IPS DF 19.7 (cell line): ENCODE measurements at places on chromosomes 1 and 21.
A peak's percentile ranks its signal among the peaks of the same experiment; 100 is the strongest.

DNA sequence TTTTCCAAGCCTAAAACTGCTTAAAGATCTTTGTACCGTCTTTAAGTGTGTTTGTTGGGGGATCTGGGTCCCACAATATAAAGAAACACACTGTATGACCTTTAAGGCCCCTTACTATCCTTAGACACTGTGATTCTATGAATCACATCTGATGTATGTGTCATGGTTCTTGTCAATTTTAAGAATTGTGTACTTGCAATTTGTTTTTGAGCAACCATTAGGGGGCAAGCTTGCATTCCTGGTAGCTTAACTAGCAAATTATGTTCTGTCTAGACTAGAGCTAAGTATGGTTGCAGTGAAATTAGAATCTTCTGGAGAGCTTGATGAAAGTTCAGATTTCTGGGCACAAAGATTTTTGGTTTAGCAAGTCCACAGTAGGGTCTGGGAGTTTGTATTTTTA lies 219.5 kb downstream of the TPR start:
- DNase-seq = no peak

DNA sequence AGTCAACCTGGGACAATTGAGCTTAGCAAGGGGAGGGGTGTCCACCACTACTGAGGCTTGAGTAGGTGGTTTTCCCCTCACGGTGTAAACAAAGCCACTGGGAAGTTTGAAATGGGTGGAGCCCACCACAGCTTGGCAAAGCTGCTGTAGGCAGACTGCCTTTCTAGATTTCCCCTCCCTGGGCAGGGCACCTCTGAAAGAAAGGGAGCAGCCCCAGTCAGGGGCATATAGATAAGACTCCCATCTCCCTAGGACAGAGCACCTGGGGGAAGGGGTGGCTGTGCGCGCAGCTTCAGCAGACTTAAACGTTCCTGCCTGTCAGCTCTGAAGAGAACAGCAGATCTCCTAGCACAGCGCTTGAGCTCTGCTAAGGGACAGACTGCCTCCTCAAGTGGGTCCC lies 758.4 kb downstream of the LTN1 start:
- no peak for DNase-seq

DNA sequence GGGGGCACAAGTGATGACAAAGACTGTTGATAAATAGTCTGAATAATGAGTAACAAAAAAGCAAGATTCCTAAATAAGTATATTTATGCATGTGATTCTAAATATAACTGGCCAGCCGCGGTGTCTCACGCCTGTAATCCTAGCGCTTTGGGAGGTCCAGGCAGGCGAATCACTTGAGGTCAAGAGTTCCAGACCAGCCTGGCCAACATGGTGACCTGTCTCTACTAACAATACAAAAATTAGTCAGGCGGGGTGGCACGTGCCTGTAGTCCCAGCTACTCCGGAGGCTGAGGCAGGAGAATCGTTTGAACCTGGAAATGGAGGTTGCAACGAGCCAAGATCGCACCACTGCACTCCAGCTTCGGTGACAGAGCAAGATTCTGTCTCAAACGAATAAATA lies 161.5 kb downstream of the TOMM20 start:
- DNase-seq = no peak

DNA sequence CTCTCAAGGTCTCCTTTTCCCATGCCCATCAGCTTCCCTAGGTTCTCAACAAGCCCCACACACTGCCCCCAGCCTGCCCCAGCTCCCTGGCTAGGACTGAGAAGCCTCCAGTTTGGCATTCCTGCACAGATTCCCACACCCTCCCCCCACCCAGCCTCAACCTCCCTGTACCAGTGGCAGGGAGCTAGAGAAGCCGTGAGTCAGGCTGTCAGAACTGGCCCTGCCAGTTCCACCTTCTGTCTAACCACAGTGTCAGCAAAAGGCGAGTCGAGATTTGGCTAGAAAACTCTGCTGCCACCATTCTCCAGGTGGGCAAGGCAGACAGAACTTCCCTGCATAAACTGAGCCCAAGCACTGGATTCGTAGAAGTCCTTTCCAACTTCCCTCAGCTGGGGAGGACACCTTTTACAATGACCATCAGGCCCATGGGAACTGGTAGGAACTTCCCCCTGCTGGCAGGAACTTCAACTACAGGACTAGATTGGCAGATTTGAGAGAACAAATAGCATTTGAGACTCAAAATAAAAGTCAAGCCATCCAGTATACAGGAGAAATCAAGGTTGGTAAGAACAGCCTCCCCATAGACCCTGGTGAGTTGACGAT lies 31.0 kb downstream of the TNNT2 start:
- peak; percentile 47 for DNase-seq

DNA sequence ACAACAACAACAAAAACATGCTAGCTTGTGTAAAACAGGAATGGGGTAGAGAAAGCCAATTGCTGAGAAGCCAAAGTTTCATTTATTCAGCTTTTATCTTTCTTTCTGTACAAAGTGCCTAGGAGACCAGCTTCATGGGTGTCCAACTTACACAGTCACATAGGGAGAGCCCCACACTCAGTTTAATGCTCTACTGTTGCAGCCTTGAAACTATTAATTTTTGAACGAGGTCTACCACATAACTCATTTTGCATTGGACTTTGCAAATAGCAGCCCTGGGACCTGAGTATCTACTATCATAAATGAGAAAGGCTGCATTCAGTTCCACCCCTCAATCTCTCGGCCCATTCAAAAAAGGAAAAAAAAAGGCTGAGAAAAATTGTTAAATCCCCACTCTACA lies 98.8 kb downstream of the ZNF644 start:
- DNase-seq = no peak

DNA sequence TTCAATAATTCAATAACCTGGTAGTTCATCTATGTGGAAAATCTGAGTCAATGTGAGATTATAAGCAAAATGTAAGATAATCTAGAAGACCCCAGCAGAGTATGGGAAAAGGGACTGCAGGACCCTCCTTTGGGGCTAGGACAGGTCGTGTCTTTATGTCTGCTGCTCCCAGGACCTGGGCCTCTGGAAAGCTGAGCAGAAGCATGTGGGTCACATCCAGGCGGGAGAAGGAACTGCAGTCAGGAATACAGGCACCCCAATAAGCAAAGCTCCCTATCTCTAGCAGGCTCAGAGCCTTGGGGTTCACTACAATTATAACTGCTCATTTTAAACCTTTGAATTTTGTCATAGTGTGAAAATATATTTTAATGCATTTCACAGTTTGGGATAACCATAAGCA lies 73.9 kb upstream of the MCOLN3 start:
- DNase-seq = no peak

- DNase-seq = no peak
Observed at GRCh38 chr1:238345837-238346236, 455.1 kb upstream of the ZP4 start.

GRCh38 chr1:95671098-95671497 lies 437.1 kb downstream of the RWDD3 start:
- DNase-seq = no peak

DNA sequence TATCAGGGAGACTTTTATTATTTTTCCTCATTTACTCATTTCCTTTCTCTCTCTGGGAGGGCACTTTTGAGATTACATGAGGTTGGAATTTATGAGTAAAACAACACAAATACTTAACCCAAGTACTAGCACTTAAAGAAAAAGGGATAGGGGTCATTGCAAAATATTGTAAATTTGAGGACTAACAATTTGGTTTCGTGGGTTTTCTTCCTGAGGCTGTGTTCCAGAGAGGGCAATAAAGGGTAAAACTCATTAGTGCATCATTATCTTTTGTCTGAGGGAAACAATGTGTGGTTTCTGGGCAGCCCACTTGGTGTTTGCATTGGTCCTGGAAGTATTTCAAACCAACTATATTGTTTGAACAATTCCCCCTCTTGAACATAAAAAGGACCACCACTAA lies 96.5 kb downstream of the GREM2 start:
- no peak for DNase-seq

DNA sequence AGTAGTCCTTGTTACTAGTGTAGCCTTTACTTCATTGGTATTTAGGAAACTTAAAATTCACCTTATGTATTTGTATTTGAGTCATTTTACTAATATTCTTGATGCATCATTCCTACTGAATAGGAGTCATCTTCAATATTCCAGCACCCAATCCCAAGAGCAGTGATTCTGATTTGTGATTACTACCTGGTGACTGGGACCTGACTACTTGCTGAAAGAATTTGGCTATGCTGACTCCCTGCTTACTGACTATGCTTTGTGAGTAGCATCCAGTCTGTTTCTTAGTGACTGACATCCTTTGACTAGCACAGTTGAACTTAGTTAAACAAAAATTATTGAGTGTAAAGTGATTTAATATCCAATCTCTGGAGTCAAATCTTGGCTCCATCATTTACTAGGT lies 129.9 kb upstream of the NEGR1 start:
- no peak for DNase-seq

DNA sequence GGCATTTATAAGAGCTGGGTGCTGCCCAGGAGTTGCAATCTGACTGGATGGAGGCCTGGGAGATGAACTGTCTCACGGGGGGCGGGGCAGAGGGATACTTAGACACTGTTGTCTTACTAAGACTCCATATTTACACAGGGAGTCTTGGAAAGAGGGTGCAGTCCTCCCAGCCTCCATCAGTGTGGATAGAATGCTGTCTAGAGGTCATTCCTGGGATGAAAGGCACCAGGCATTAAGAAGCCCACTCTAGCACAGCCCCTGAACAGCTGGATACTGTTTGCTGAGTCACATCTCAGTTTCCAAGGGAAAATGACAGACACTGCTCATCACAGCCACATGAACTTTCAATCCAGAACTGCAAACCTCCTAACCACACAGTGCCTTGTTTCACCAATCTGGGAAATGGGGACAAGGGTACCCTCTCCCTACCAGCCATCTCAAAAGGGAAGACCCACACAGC lies 43.3 kb downstream of the SSBP3 start:
- DNase-seq = no peak

- no peak for DNase-seq
Observed at GRCh38 chr1:30286241-30286987, 437.0 kb downstream of the MATN1 start.

- DNase-seq = no peak
Observed at GRCh38 chr1:176521211-176521610, 58.2 kb downstream of the PAPPA2 start.

GRCh38 chr21:41128981-41129380 lies 39.0 kb upstream of the BACE2 start:
- no peak for DNase-seq

DNA sequence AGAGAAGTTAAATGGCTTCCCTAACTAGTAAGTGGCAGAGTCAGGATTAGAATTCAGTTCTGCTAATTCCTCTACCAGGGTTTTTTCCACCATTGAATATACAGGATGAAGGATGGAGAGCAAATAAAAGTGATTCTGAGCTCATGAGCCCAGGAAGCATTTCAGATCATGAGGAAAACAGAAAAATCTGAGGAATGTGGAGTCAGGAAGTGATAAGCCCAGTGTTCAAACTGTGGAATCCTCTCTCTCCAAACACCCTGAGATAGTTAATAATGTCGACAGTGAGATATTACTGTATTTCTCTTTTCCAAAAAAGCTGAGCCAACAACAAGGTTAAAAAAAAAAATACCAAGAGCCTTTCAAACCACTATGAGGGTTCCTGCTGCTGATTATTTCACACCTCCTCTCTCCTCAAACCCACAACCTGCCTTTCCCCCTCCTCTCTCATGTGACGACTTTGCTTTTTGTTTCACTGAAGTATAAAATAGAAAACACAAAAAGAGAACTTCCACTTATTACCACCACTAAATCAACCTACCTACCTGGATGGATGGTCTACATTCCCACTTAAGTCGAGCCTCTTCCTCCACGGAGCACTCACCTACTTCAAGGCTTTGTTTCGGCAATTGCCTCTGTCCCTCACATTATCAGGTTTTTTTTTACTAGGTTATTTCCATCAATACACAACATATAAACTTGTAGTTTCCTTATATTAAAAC lies 8.9 kb downstream of the SLAMF1 start:
- DNase-seq = no peak

GRCh38 chr1:3981261-3981660 lies 81.2 kb upstream of the C1orf174 start:
- DNase-seq = no peak

DNA sequence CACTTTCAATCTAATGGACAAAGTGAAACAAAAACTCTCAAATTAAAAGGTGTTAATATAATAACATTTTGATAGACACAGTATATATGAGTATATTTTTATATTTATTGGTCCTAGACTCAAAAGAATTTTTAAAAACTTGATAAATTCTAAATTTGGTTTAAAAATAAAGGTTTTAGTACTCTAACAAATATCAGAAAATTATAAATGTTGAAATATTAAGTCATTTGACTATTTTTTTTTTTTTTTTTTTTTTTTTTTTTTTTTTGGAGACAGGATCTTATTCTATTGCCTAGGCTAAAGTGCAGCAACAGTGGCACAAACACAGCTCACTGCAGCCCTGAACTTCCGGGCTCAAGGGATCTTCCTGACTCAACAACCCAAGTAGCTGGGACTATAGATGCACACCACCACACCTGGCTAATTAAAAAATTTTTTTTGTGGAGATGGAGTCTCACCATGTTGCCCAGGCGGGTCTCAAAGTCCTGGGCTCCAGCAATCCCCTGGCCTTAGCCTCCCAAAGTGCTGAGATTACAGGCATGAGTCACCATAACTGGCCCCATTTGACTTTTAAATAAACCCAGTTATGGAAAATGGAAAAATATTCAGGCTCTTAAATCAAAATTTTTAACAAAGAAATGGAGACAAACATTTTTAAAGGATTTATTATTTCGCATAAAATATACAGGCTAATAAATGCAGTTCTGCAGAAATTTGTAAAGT lies 60.8 kb upstream of the RBM34 start:
- DNase-seq = no peak

- DNase-seq = no peak
Observed at GRCh38 chr1:54479841-54480524, 68.0 kb upstream of the ACOT11 start.

GRCh38 chr1:14970115-14970798 lies 183.3 kb upstream of the TMEM51 start:
- peak; percentile 45 for DNase-seq

- DNase-seq = no peak
Observed at GRCh38 chr1:5566924-5567323, 425.3 kb downstream of the NPHP4 start.

DNA sequence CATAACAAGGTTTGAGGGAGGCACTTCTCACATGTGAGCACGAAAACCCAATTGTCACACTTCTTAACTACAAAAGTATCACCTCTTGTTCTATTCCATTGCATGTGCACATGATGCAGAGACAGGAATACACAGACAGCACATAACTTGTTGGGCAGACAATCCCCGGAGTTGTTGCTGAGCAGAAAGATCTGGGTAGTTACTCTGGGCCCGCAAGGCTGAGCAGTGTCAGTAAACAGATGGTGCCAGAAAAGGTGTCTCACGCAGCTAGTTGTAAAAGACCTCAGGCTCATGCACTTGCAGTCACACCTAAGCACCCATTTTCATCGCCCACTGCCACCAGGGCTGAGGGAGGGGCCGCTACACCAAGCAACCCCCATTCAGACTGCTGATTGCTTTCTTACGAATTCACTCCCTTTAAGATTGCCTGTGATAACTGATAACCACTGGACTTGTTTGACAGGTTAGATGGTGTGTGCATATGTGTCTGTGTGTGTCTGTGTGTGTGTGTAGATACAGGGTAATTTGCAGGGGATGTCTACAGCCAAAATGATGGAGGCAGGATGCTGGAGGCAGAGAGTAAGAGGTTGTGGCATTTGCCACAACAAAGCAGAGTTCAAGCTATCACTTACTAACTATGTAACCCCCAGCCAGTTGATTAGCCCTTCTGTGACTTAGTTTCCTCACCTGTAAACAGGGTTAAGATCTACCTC lies 4.2 kb downstream of the LGR6 start:
- no peak for DNase-seq

- no peak for DNase-seq
Observed at GRCh38 chr1:81714636-81715035, 86.1 kb upstream of the ADGRL2 start.

- no peak for DNase-seq
Observed at GRCh38 chr21:44263221-44263760, 1.6 kb upstream of the DNMT3L start.

GRCh38 chr1:23427550-23427949 lies 3.0 kb upstream of the TCEA3 start:
- no peak for DNase-seq
